Naive thymus-derived CD4-positive, alpha-beta T cell (primary cell): ENCODE measurements at places on chromosomes 2 and 18. TPM values are rescaled to one million over a fixed set of nuclear protein-coding genes. Genes with fewer than 3 reads are reported as not detected.

The GAL3ST2 gene
- total RNA-seq = 0.93 TPM

The MYCN gene
- total RNA-seq = 0.27 TPM

The TSN gene
- 57.6 and 65.8 TPM in 2 replicates for total RNA-seq

The DOK6 gene
- total RNA-seq = not detected

The GNAL gene
- total RNA-seq = 0.80 TPM

The SATB2 gene
- not detected for total RNA-seq

GRCh38 chr2:38654528-38655381, 11.2 kb upstream of the GALM start:
- no peaks in the 10 kb centered on the region for H3K27me3 ChIP-seq
- peaks cover 27% of the 10 kb centered on the region for H3K4me1 ChIP-seq
- H3K27ac ChIP-seq = no peak overlapping the region
- no peak overlapping the region for H3K4me3 ChIP-seq
- H3K36me3 ChIP-seq = no peaks in the 10 kb centered on the region
- DNase-seq = no peak

GRCh38 chr2:168997794-168998193, 33.3 kb downstream of the ABCB11 start:
- DNase-seq = no peak
- H3K36me3 ChIP-seq = no peaks in the 10 kb centered on the region
- H3K27me3 ChIP-seq = no peaks in the 10 kb centered on the region
- H3K4me1 ChIP-seq = no peaks in the 10 kb centered on the region

- H3K4me3 ChIP-seq = no peak overlapping the region
- H3K36me3 ChIP-seq = no peaks in the 10 kb centered on the region
- H3K27ac ChIP-seq = no peak overlapping the region
- H3K27me3 ChIP-seq = no peaks in the 10 kb centered on the region
- no peaks in the 10 kb centered on the region for H3K4me1 ChIP-seq
These were observed 39.7 kb downstream of the PID1 start for GRCh38 chr2:229231328-229231868.

- H3K4me3 ChIP-seq = no peak overlapping the region
- no peaks in the 10 kb centered on the region for H3K27me3 ChIP-seq
- H3K27ac ChIP-seq = no peak overlapping the region
- DNase-seq = no peak
- H3K36me3 ChIP-seq = no peaks in the 10 kb centered on the region
- peaks cover 7% of the 10 kb centered on the region for H3K4me1 ChIP-seq
These were observed 171.3 kb upstream of the ID2 start for GRCh38 chr2:8510519-8510918.

DNA sequence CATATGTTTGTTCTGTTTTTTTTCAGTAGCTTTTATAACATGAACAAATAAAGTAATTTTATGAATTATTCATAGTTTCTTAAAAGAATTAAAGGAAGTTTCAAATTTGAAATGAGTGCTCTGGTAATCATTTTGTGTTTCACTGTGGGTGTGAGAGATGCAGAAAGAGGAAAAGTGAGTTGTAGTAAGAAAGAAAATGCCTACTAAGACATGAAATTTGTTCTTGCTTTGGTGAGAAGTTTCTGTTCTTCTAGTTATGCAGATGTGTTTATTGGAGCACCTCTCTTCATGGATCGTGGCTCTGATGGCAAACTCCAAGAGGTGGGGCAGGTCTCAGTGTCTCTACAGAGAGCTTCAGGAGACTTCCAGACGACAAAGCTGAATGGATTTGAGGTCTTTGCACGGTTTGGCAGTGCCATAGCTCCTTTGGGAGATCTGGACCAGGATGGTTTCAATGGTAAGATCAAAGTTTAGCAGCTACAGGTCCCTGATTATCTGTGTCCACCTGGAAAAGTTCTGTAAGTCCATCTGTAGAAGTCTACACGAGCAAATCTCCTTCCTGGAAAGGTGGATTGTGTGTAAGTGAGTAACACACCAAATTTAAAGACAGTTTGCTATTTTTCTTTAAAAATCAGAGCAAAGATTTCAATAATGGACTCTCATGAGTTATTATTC, 51.4 kb downstream of the ITGAV start:
- H3K4me1 ChIP-seq = no peaks in the 10 kb centered on the region
- H3K36me3 ChIP-seq = peaks cover 3% of the 10 kb centered on the region
- H3K4me3 ChIP-seq = no peak overlapping the region
- DNase-seq = no peak

- no peaks in the 10 kb centered on the region for H3K27me3 ChIP-seq
- no peak overlapping the region for H3K4me3 ChIP-seq
- H3K4me1 ChIP-seq = no peaks in the 10 kb centered on the region
- H3K27ac ChIP-seq = no peak overlapping the region
- no peak for DNase-seq
These were observed 203.2 kb upstream of the ACVR2A start for GRCh38 chr2:147641651-147642050.
